ENCODE measurements at places on chromosomes 11 and 22.

DNA sequence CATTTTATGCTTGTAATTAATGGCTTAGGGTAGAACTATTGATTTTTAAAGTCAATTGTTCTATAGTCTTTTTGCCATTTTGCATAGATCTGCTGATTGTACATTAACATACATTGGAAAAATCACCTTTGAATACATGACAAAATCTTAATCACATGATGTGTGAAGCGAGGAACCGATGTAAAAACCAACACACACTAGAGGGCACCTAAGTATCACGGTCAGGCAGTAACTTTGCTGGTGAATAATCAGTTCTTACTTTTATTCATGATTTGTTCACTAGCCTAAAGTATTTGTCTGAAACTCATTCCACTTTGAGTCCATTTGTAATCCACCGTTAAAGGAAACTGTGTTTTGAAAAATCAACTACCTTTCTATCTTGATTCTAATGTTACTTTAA is 28.2 kb downstream of the JHY start:
- peak; percentile 30 for DNase-seq

GRCh38 chr11:128894685-128895084 is 3.5 kb downstream of the KCNJ5 start:
- peak; percentile 53 for DNase-seq

- no peak for DNase-seq
Measured at GRCh38 chr11:44906649-44907048, 44.0 kb downstream of the TP53I11 start.

- DNase-seq, result peak; percentile 71
Measured at GRCh38 chr11:33687733-33688479, 12.7 kb downstream of the C11orf91 start.

DNA sequence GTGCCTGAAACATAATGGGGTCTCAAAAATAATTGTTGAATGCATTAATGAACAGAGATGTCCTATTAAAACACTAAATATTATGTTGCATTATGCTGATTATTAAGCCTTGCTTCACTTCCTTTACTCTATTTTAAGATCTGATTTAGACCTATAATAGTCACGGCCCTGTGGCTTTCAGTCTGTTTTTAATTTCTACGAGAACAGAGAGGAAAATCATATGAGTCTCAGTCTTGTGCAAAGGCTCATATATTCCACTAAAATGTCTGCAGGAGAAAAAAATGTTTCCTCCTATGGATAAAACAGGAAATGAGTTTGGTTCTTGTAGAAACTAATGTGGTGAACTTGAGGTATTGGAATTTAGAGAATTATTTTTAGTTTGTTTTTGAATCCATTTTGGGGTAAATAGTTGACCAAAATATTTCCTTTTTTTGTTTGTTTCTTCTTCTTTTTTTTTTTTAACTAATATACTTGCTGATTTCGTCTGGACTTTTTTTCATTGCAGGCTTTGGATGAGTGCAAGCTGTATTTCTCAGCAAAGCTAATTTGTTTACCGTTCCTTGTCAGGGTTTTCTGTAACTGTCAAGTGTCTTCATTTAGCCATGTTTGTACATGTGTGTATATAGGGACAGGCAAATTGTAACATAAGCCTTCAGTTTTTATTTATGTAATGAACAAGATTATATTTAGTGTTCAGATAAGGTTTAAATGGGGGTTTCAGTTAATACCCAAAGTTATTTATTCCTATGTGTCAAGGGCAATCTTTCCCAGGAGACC is 139.1 kb upstream of the DDI1 start:
- DNase-seq, result no peak

DNA sequence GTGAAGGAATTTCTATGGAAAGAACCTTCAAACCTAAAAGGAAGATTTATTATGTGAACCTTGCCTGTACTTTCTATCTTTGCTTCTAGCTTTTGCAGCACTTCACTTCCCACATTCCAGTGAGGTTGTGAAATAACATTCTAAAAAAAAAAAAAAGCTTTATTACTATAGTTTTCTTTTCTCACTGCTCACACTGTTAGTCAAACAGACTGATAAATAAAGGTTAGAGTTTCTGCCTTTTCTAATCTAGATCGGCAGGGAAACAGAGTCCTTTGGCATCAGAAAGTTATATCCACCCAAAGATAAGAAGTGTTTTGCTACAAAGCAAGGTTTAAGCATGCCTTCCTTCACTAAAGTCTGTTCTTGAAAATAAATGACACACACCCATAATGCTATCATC is 2.8 kb downstream of the AAMDC start:
- no peak for DNase-seq

DNA sequence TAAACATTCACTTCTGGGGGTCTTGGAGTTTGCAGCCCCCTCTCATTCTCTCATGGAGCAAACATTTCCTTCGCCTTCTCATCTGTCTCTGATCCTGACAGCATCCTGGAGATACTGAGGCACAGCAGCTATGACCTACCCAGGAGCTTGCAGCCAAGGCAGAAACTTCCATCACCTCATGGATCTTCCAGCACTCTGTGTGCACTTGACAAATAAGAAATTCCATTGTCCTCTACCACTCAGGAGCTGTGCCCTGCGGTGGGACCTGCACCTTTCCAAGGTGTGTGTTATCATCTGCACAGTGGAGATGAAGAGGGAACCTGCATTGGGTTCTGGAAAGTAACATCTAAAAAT is 49.1 kb downstream of the GGTLC2 start:
- DNase-seq, result no peak

DNA sequence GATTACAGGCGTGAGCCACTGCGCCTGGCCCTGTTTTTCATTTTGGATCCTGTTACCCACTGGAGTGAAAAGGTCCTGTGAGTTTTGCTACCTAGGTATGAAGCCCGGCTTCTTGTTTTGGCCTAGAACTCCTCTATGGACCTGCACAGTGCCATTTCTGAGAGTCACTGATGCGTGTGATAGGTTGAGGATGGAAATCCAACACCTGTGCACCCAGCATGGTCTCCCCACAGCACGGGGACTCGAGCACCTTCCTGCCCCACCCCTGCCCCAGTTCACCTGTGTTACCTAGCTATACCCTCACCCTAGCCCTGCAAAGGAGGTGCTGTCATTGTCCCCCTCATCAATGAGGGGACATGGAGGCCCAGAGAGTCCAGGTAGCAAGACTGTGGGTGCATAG is 5.1 kb downstream of the FBLN1 start:
- DNase-seq, result no peak

GRCh38 chr22:28710107-28710506 is 30.5 kb upstream of the TTC28 start:
- DNase-seq, result no peak

DNA sequence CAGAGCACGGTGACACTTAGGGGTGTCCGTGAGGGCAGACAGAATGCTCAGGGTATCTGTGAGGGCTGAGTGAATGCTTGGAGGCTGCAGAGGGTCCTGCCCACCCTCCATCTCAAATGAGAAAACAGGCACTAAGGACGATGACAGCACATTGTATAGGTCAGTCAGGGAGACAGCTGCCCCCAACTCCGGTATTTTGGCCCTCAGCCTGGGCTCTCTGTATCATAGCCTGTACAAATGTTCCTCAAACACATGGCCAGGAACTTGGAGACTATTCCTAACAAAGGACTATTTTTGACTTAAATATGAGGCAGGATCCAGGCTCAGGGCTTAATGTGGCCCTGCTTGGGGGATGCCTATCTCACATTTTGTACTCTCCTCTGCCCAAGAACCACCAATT is 145.4 kb downstream of the OPCML start:
- no peak for DNase-seq

DNA sequence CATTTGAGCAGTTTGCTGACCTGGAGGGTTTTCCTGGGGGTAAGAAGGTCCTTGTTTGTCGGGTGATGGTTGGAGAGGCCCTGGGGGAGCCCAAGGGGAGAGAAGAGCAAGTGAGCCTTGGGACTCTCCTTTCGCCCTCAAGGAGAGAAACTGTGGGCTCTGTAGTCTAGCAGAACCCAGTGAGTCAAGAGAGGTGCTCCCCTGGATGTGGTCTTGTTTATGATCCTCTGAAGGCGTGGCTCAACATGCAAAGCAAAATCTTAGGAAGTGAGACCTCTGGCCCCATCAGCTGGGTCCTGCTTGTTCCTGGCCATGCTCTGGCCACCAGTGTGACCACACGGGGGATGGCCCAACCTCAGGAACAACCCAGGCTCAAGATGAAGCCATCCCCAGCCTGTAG is 66.5 kb upstream of the ALX4 start:
- DNase-seq, result no peak

GRCh38 chr22:24486501-24486921 is 8.6 kb upstream of the UPB1 start:
- no peak for DNase-seq
